ENCODE measurements at places on chromosomes 16 and 17.

DNA sequence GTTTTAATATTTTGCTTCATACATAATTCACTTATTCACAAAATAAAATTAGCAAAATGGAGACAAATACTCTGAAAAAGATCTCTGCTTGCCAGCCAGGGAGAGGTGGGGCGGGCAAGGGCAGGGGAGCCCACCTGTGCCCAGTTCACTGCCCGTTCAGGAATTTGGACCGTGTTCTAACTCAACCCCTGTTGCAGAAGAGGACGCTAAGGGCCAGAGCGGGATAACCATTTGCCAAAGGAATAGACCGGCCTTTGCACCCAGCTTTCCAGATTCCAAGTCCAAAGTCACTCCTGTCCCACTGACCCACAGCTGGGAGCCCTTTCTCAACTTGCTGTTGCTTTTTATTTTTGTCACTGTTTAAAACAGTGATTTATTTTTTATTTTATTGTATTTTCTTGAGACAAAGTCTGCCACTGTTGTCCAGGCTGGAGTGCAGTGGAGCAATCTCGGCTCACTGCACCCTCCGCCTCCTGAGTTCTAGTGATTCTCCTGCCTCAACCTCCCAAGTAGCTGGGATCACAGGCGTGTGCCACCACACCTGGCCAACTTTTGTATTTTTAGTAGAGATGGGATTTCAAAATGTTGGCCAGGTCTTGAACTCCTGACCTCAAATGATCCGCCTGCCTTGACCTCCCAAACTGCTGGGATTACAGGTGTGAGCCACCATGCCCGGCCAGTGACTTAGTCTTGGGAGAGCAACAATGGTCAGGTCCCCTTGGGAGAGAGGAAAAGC is 2.7 kb upstream of the PIEZO1 start:
- DNase-seq: no peak

DNA sequence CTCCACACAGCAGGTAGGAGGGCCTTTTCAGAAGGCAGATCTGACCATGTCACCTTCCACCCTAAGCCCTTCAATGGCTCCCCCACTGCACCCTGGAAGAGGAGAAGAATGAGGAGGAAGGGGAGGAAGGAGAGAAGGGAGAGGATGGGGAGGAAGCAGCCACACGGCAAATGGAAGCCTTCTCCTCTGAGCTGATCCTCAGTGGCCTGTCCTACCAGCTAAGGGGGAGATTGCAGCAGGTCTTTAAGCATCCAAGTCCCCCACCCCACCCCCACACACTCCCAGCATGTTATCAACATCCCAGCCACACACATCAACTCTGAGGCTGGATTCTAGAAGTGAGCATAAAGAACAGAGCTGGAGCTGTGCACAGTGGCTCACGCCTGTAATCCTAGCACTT is 46.2 kb upstream of the RBFOX3 start:
- no peak for DNase-seq

- DNase-seq: no peak
These were observed 1.4 kb upstream of the SLC22A31 start for GRCh38 chr16:89201439-89202377.

- no peak for DNase-seq
These were observed 25.3 kb downstream of the FBXO31 start for GRCh38 chr16:87358250-87358649.

DNA sequence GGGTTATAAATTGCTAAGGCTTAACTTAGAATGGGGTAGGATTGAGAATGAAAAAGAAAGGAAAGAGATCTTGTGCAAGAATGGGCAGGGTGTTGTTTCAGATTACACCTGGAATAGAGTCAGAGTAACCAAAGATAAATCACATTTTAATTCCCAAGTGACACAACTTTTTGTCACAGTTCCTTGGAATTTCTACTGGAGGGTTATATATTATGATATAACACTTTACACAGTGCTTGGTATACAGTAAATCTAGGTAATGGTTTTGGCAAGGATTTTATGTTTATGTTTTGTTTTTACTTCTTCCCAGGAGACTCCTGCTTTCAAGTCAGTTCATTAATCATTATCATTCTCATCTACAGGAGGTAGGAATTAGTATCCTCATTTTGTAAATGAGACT is 115.7 kb upstream of the KCNJ16 start:
- no peak for DNase-seq

DNA sequence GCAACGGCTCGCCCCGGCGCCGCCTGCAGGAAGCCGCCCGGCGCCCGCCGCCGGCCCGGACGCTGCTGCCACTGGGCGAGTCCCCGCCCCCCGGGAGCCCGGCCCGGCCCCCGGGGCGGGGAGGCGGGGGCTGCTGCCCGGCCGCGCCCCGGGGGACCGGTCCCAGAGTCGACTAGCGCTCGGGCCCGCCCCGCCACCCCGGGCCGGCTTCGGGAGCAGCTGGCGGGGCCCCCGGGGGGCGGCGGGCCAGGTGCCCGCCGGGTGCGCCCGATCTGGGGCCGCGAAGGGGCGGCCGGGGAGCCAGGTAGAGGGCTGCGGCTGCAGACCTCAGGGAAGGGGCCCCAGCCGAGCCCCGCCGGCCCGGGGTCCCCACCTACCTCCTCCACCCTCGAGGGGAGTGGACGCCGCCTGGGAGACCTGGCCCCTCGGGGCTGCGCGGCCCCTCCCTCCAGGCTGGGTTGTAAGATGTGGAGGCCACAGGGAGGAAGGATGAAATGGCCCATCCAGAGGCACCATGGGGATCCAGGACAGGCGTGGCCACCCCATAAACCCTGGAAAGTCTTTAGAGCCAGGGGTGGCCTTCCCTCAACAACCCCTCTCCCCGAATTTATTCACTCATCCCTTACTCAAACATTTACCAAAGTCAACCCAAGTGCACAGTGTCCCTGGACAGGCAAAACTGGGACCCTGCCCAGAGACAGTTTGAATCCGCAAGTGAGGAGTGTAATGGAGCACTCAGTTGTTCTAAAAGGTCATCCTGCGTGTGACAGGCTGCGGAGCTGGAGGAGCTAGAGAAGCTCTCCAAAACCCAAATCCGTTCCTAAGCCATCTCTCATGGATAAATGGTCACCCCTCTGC is at the start of gene CDYL2:
Gene CDYL2, minus strand, starts transcription at position 73 of the 858 bp plus-strand sequence. CDS start 425 bp downstream, outside the sequence.
- no peak for DNase-seq

- no peak for DNase-seq
These were observed 172.5 kb downstream of the AHSP start for GRCh38 chr16:31700200-31700529.

GRCh38 chr16:72989579-72990551 is 58.1 kb downstream of the ZFHX3 start:
- no peak for DNase-seq

GRCh38 chr16:53045341-53046220 is 7.1 kb downstream of the CHD9NB start:
- no peak for DNase-seq

DNA sequence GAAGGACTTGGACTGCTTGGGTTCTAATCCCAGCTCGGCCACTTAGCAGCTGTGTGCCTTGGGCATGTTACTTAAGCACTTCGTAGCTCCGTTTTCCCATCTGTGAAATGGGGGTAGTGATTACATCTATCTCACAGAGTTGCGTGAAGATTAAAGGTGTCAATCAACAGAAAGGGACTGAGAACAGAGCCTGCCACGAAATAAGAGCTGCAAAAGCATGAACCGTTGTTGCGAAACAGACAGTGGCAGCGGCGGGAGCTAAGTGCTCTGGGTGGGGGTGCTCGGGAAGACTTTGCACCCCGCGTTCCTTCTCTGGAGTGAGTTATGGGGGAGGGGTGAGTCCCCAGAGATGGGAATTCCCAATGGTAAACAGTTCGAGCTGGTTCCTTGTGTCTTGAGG is 79.6 kb upstream of the LHX1 start:
- DNase-seq: no peak

DNA sequence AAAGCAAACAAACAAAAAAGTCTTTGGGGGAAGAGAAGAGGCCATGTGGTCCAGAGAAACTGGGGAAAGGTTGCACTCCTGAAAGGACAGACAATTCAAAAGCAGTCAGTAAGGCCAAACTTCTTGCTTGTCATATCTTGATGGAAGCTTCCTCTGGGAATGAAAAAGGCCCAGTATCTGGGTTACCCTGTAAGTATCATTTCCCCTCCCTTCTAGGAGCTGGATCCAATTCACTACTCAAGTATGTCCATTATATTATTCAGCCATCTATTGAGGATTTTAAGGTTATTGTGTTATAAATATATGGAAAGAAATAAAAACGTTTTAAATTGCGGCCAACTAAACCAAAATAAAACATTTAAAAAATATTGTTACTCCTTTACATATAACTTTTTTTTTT is 26.0 kb upstream of the MON1B start:
- DNase-seq: no peak

DNA sequence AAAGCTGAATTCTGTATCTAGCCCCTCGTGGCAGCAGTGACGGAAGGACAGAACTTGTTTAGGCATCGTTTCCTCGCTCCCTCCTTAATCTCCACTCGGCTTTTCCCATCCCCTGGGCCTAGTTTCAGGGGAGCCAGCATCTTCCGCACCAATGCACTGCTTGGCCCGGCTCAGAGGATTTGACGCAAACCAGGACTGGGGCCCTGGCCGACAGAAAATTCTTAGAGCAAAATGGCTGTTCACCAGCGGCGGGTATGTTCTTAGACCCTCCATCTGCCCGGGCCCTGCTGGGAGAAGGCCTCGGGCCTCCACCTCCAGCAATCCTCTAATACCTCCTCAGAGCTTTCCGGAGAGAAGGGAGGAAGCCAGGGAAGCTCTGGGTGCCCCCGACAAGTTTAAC is 54.6 kb downstream of the TBC1D16 start:
- no peak for DNase-seq

GRCh38 chr17:62888765-62889164 is 77.3 kb upstream of the TANC2 start:
- no peak for DNase-seq

DNA sequence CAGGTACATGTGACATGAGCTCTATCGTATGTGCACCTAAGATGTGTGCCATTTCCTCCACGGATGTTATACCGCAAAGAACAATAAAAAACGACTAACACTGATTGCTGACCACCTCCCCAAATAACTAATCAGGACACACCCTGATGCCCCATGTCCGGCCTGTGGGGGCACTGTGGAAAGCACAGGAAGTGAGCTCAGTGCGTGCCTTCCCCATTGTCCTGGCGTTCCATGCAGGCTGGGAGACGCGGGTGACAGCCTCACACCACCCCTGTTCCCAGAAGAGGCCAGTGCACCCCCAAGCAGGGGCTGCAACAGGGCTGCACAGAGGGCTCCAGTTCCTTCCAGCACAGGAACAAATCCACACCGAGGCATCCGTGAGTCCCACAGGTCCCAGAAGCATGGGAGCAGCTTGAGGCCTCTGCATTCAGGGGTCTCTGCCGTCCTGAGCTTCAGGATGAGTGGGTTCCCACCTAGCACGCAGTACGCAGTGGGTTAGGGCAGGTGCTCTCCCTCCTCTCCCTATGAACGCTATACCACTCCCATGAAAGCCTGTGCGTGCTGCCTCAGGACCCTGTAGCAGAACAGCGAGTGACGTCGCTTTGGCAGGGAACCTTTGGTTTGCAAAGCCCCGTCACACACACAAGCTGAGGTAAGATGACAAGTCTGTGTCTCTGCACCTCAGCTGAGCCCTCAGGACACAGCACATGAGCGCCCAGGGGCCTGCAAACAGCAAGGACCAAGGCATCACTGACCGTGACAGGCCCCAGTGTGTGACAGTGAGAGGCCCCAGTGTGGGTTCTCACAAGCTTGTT is 117.7 kb downstream of the ZNF778 start:
- no peak for DNase-seq

DNA sequence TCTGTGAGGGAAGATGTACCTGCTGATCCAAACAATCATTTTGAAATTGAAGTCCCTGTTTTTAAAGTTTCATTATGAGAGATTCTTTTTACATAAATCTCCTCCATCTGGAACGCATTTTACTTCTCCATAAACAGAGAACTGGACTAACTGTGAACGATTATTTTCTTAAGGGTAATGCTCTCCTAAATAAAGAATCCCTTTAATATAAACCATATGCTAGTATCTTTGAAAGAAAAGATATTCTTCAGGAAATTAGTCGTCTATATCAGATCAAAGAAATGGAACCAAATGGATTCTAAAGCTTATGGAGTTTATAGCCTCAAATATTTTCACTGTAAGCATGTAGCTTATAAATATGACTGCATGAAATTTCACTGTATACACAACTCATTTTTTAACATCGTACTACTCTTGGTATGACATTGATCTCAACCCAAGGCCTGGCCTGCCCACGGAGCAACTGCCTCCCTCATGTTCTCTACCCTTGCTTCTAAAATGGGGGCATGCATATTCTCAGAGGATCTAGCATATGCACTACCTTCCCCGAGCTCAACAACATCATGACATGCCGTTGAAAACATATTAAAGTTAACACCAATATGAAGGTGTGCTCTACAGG is 66.4 kb downstream of the MYH10 start:
- DNase-seq: no peak

- DNase-seq: no peak
These were observed 1.2 kb downstream of the FOXF1 start for GRCh38 chr16:86511317-86512161.

DNA sequence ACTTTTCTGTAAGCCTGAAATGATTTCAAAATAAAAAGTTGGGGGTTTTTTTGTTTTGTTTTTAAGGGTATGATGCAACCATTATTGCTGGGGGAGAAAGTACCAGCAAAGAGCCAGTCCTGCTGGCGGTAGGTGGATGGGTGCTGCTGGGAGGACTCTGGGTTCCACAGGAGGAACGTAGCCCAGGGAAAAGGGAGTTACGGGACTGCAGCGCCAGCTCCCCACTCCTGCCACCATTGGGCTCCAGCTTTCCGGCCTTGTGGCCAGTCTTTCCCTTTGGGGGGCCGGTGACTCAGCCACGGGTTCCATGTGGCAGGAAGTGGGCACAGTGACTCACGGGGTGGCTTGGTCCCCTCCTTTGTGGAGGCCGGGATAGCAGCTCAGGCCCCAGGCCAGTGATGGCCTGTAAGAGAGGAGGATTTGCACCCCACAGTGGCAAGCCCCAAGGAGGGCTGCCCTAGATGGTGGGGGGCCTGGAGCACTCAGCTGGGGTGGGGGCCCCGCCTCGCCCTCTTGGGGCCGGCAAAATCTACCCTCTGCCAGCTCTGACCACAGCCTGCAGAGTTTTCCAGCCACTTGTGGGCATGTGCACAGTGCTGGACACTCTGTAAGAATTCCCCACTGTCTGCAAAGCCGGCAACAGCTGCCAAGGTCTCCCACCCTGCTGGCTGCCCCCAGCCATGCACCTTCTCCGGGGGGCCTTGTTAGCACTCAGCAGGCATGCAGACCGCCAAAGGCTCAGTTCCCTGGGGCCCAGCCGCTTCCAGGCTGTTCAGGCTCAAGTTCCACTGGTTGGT is 30.4 kb downstream of the SOCS3 start:
- no peak for DNase-seq

DNA sequence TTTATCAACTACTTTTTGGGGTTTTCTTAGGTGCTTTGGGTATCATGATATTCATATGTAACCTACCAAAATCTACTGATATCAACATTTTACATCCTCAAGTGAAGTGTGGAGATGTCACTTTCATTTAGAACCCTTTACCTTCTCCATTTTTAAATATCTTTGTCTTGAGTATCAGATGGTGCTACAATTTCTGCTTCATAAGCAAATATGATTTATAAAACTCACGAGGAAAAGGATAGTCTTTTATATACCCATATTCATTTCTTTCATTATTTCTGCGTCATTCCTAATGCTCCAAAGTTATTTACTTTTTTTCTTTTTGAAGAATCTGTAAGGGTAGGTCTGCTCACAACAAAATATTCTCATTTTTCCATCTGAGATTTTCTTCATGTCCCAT is 991.7 kb downstream of the CDH11 start:
- DNase-seq: no peak

- no peak for DNase-seq
These were observed 939 bp upstream of the WDR90 start for GRCh38 chr16:648071-648780.

Data from anterior cingulate cortex (tissue), 58 donors.